ENCODE measurements at places on chromosomes 1 and 21.

DNA sequence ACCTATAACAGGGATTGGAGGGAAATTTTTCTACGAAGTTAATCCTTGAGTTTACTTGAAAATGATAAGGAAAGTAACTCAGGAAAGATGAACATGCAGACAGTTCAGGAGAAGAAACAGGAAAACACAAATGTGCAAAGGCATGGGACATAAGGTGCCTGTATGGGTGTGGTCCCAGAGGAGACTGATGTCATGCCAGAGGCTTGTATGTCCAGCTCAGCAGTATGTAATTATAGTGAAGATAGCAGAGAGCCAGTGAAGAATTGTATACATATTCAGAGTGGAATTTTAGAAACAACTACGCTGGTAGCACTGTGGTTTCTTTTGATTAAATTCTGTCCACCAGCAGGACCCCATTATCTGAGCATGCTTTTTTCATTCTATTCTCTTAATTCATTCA is 179.5 kb downstream of the LRRC7 start:
- no peak for DNase-seq

- DNase-seq: no peak
Observed at GRCh38 chr1:113012149-113012548, 56.2 kb upstream of the SLC16A1 start.

DNA sequence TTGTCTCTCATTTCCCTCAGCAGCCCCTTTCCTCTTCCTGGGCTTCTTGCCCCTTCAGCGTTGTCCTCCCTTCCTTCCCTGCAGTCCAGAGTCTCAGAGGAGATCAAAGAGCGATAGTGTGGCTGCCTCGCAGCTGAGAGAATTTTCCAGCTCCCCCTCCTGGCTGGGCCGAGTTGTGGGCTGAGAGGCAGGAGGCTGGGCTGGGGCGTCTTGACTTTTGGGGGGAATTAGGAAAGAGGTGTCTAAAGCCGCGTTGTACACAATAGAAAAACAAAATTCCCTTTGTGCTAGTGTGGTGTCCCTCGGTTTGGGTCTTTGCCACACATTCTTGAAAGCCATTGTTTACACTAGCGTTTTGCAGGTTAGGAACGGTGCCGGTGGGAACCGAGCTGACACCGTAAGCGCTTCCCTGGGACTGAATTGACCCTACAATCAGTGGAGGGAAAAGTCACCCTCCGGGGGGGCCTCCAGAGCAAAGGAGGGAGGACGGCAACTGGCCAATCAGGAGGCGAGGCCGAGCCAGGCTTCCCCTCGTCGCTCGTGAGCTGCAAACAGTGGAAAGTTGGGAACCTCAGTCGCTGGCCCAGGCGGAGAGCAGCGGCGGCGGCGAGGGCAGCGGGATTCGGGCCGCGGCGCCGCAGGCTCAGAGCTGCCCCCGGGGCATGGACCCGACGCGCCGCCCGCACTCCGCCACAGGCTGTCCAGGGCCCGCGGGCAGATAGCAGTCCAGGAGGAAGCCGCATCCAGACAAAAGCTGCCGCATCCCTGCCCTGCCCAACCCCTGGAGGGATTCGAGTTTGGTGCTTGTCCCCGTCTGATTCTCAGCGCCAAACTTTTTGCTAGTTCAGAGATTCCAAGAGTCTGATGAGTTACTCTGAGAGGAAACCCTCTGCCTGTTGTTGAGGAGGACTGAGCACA is at the start of gene HMCN1:
Gene HMCN1, plus strand, starts transcription at position 574 of the 918 bp plus-strand sequence. CDS start 389 bp downstream, outside the sequence.
- peak; percentile 93 for DNase-seq

DNA sequence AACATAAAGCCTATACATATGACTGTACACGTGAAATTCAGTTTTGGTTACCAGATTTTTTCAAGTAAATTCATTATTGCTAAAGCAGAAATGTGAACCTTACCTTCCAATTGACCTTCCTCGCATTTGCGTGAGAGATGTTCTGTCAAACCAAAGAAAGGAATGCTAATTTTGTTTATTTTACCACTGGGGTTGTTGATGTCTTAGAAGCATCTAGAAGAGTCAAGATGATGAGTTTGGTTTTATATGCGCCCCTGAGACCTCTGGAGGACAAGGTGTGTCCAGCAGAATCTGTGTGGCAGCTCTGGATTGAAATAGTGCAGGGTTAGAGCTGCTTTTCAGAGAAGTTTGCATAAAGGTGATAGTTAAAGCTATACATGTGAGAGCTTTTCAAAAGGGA is 48.4 kb downstream of the ZBTB40 start:
- DNase-seq: no peak

GRCh38 chr1:56437959-56438358 is 141.4 kb downstream of the PLPP3 start:
- no peak for DNase-seq

- DNase-seq: no peak
Observed at GRCh38 chr1:184390889-184391288, 4.1 kb downstream of the C1orf21 start.

DNA sequence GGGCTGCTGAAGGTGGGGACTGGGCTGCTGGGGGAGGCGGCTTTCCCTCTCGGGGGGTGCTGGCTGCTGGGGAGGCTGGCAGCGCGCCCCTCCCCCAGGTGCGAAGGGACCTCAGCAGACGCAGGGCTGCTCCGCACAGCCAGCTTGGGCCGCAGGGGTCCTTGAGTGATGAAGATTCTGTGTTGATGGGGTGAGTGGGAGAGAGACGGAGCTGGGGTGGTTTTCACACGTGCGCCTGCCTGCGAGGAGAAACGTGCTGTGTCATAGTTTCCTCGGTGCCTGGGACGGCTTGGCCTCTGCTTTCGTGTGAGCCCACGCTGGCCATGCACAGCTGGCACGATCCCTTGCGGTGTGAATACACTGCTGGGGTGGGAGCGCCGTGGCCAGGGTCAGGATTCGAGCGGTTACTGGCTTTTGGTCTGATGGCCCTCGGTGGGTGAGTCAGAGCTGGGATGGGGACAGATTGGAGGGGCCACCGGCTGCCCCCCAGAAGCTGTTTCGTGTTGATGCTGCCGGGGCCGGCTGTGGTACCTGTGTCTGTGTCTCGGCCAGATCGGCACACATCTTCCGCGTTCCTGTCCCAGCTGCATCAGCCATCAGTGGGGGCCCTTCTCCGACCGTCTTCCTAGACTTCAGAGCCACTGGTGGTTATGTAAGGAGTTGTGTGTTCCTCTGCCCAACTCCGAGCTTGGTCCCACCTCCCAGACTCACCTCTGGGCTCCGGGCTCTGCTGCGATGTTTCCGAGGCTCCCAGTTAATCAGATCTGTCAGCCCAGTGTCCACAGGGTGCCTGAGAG is 24.9 kb downstream of the PRKCZ start:
- no peak for DNase-seq
